NCI-H146 (cell line): ENCODE measurements at places on chromosomes 2 and 18.
A peak's percentile ranks its signal among the peaks of the same experiment; 100 is the strongest.

DNA sequence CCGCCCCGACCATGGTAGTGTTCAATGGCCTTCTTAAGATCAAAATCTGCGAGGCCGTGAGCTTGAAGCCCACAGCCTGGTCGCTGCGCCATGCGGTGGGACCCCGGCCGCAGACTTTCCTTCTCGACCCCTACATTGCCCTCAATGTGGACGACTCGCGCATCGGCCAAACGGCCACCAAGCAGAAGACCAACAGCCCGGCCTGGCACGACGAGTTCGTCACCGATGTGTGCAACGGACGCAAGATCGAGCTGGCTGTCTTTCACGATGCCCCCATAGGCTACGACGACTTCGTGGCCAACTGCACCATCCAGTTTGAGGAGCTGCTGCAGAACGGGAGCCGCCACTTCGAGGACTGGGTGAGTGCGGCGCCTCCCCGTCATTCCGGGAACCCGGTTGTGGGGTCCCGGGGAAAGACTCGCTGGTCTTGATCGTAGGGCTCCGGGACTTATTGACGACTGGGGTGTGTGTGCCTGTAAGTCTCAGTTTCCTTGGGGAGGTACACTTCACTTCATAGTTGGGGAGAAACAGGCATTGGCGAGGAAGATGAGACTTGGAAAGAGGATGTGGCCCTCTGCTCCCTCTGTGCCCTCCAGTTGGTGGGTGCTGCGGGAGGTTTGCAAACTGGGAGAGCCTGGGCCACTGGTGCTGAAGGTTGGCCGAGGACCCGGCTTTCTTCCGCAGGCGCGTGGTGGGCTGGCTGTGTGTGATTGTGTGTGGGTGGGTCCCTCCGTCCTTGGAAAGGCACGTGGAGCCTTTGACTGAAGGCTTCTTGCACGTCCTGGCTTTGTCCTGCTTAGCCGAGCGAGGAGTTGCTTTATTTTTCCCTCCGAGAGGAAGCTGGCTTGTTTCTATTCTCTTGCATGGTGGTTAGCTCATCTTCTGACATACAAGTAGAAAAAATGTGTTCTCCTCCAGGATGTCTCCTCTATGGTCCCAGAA lies 886 bp downstream of the PRKCE start:
- peak; percentile 45 for DNase-seq

DNA sequence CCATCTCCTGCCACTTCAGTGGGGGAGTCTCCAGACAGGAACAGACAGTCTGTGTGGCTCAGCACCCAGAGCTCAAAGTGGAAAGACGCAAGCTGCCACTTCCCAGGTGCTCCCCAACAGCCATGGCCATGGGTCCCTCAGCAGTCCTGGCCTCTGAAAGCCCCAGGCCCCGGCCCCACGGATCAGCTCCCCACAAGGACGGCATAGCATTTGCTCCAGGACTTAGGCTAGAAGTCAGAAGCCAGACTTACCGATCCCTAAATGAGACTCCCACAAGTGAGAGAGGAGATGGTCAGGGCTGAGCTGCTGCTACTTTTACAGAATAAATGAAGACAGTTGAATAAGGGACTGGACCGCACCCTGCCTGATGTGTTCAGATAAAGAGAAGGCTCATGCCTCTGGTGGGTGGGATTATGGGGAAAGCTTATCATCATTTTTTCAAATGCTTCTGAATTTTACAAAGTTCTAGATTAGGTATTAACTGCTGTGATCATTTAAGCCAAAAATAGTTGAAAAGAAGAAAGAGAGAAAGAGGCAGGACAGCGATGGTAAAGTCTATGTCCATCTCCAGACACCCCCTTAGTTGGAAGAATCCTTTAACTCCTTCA lies 50.5 kb downstream of the ADD2 start:
- no peak for DNase-seq

DNA sequence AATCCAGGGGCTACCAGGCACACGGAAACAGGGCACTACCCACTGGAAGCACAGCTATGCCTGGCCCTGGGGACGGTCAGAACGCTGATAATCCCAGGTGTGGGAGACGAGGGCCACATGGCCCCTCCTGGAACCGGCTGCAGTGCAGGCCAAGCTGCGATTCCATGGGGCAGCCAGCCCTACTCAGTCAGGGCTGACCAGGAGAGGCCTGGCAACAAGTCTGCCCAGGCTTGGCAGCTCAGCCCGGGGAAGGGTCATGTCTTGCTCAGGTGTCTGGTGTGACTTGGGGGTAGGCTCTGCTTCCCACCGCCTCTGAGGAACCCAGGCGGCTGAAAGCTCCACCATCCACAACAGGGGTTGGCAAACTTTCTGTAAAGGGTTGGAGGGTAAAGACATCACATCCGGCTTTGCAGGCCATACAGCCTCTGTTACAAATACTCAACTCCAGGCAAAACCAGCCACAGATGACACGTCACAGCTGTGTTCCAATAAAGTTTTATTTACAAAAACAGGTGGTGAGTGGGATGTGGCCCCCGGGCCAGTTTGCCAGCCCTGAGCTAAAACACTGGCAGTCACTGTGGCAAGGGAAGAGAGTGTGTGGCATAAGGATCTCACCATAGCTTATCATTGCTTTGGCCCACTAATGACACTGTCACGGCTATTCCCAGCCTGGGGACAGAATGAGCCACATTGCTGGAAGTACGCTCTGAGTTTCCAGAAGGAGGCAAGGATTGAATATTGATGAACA lies 85.2 kb downstream of the NDUFA10 start:
- DNase-seq: no peak

DNA sequence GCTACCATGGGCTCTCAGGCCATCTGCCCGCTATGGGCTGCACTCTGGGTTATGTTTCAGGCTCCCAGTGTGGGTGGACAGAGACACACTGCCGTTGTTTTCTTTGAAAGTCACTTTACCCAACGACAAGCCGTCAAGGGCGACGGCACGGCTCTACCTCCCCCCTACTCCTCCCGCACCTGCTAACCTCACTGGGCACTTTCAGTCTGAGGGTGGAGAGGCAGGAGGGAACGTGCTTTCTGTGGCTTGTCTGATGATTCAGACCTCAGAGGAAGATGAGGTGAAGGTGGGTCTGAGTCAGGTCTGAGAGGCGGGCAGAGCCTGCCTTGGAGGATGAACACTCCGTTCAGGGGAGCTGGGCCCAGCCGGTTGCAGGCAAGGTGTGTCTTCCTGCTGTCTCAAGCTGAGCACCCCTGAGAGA lies 147.6 kb upstream of the HDAC4 start:
- DNase-seq: no peak

DNA sequence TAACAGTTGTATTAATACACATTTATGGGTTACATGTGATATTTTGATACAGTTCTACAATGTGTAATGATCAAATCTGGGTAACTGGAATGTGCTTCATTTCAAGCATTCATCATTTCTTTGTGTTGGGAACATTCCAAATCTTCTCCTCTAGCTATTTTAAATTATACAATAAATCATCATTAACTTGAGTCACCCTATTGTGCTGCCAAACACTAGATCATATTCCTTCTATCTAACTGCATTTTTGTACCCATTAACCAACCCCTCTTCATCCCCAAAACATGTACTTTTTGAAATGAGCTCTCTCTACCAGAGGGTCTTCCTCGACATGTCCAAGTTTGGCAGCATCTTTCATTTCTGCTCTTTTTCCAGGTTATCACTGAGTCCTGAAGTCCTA lies 81.1 kb upstream of the TTC39C start:
- DNase-seq: no peak

GRCh38 chr2:236128321-236128720 lies 39.9 kb downstream of the GBX2 start:
- DNase-seq: no peak

DNA sequence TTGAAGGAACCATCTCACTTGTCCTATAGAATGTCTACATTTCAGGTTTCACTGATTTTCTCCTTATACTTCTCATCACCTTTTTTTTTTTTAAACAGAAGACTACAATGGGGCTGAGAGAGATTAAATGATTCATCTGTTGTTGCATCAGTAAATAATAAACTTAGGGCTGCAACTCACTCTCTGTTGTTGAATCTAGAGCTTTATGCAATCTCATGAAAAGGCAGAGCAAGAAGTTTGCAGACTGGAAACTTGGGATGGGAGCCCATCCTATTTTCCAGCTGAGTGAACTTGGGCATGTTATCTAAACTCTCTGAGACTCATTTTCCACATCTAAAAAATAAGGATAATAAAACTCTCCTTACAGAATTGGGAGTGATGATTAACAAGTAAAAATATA lies 58.4 kb downstream of the PDE1A start:
- DNase-seq: no peak

DNA sequence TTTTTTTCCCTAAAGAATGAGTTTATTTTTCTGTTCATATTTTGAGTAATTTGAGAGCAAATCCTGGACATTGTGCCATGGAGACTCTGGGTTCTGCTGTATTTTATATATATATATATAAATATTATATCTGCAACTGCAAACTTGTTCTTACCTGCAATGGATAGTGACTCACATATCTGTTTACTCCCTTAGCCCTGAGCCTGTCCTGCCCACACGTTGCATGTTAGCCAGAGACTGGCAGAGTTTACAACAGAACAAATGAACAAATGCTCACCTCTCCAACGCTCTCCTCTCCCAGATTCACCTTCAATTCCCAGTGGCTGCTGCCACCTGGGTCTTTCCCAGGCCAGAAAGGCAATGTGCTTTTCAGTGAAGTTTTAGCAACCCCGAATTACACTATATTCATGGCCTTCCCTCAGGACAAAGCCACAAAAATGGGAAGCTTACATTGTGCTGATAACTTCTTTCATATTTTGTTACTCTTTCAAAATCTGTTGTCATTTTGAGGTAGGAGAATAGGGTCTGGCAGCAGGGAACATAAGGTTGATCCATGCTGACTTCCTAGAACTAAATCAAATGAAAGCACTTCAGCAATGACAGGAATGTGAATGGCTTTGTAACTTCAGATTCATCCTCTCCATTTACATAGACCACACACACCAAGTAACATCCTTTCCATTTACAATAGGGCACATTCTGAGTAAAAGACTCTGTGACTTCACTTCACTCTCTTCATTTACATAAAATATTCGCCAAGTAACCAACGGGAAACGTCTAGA lies 105.4 kb upstream of the FAM110C start:
- DNase-seq: no peak

DNA sequence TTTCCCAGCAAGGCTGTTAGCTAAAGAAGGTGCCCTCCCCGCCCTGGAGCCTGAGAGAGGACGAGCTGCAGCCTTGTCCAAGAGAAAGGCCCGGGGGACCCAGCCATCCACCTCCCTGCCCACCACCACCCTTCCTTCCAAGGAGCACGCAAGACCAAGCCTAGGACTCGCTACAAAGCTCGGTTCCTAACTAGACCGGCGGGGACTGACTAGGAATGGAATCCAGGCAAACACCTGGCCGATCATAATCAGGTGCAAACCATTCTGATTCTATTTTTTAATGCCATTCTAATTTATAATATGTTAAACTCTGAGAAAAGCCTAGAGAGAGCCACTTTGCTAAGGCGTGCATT lies 19.7 kb upstream of the TUBB6 start:
- no peak for DNase-seq

- no peak for DNase-seq
Measured at GRCh38 chr2:36731941-36732672, 35.6 kb downstream of the VIT start.

DNA sequence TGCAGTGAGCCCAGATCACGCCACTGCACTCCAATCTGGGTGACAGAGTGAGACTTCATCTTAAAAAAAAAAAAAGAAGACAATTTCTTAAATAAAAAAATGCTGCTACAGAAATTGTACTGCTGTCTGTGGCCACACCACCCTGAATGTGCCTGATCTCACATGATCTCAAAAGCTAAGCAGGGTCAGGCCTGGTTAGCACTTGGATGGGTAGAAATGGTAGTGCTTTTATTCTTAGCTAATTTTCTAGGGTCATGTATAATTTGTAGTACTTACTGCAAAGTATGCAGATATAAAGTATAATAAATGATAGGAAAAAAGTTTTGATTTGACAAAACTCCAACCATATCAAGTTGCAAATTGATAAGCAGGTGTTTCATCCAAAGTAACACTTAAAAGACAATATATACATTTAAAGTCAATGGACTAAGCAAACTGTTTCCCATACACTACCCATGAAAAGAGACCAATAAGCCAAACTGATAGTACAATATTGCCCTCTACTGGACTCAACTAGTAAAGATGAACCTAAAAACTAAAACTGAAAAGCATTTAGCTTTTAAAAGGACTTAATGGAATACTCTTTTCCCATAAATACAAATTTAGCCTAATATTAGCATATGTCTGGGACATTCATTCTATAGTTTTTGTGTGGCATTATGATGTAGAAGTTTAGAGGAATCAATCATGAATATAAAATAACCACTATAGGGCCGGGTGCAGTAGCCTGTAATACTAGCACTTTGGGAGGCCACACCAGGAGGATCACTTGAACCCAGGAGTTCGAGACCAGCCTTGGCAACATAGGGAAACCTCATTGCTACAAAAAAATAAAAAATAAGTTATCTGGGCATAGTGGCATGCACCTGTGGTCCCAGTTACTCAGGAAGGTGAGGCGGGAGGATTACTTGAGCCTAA lies 18.6 kb upstream of the PEX13 start:
- peak; percentile 22 for DNase-seq

DNA sequence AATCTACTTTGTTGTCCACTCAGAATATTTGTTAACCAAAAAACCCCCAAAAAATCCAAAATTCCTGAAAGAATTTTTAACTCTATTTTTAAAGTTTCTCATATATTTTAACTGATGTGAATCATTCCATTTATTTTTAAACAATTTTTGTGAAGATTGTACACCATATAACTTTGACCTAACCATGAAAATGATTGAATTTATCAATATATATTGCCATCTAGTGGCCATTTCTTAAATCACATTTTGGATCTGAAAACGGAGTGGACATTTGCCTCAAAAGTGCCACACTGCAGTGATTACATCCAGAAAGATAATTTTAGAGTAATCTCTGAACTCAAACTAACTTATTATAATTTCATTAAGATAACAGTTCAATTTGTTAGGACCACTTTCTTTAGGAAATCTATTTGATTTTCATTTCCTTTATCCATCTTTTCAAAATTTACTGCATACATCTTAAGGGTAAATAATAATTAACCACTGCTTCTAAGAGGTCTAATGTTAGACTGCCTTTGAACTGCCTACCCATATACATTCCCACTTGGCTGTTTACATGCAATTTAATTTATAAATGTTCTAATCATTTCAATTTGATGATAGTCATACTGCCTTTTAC lies 71.1 kb downstream of the DSC3 start:
- DNase-seq: peak; percentile 23

DNA sequence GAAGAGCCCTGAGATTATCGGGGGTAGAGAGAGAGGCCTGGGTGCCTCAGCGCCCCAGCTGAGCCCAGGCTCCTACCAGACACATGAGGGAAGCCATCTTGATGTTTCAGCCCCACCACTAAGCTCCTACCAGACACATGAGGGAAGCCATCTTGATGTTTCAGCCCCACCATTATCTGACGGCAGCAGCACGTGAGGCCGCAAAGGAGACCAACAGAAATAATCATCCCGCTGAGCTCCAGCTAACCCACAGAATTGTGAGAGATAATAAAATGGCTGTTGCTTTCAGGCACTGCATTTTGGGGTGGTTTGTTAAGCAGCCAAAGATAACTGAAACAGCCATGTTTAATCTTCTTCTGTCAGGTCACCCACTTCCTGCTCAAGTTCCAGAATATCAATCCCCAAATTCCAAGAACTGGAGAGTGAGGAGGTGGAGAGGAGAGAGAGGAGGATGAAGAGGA lies 29.3 kb upstream of the SOS1 start:
- DNase-seq: no peak
